ENCODE measurements at places on chromosomes 12 and 14.

DNA sequence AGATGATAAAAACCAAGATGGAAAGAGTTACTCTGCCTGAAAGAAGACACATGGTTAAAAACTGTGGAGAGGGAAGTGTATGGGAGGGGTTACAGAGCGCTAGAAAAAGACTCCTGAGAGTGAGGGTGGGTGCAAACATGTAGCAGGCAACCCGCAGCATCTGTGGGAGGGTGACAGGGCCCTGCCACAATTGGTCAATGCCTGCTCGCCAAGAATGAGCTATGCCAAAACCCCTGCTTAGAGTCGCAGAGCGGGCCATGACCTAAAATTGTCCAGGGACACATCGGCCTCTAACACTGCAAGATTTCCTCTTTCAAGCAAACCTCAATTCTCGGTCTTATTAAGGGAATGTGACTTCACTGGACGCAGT lies 700 bp downstream of the PRKAG1 start:
- DNase-seq: peak; percentile 67

DNA sequence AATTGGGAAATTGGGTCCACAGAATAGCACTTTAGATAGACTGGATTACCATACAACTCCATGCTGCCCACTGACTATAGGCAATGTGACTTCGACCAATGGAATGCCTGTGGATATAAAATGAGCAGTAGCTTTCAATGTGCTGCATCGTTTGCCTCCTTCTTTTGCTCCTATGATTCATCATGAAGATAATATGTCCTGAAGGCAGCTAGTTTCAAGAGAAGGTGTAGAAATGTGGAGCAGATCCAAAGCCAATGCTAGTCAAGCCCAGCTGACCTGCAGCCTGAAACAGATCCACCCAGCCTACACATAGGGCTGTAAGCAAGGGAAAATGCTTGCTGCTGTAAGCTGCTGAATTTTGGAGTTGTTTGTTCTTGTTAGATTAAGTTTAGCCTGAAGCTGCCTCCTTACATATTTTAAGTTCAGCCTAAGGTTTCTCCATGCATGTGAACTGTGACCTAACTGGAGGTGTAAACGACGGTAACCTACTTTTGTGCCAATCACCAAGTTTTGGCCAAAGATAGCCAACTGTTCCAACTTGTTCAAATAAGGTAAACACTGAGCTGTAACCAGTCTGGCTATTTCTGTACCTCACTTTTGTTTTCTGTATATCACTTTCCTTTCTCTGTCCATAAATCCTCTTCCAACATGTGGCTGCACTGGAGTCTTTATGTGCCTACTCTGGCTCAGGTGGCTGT lies 169.1 kb upstream of the AVPR1A start:
- DNase-seq: no peak

DNA sequence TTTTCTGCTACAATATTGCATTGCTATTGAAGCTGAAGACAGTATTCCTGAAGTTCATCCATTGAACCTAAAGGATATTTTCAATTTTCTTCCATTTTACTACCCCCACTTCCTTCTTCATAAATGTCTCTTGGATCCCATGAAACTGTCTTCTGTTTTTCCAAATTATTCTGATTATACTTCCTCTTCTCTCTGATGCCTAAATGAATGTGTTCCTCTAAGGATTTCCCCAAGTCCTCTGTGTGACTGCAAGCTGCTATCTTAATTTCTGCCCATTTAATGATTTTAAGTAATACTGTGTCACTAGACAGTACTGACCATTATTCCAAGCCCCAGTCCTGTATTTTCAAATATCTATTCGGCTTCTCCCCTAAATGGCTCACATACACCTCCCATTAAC lies 102.9 kb downstream of the TAOK3 start:
- no peak for DNase-seq

GRCh38 chr14:20522332-20522731 lies 17.0 kb downstream of the RNASE10 start:
- DNase-seq: no peak

- DNase-seq: no peak
These were observed 10.5 kb upstream of the SMCO2 start for GRCh38 chr12:27436029-27436428.

DNA sequence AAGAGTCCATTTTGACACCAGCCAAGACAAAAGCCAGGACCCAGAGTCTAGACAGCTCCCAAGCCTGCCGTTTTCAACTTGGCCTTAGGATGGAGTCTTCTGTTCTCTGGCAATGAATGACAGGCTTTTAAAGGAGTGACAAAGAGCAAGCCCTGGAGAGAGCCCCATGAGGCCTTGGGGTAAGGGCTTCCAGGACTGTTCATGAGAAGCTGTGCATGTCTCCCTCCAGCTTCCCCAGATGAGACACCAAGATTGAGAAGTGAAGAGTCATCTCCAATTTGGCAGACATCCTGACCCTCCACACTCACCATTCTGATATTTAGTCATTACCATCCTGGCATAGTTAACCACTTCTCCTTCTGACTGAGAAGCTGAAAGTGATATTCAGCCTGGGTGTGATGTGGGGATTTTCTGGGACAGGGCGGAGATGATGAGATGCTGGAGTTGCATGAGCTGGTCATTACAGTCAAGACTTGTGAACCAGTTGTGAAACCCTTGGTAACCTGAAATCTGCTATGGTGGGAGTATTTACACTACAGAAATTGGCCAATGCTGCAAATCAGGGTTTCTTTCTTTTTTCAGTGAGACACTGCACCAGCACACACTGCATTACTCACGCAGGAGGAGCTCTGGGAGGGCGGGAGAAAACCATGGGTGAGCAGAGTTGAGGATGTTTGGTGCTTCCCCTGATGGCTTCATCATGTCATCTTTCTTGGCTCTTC lies 77.8 kb downstream of the VCPKMT start:
- peak; percentile 64 for DNase-seq

GRCh38 chr12:31321897-31322228 lies 4.1 kb downstream of the SINHCAF start:
- no peak for DNase-seq

GRCh38 chr12:47378907-47379306 lies 299.1 kb upstream of the AMIGO2 start:
- DNase-seq: no peak

DNA sequence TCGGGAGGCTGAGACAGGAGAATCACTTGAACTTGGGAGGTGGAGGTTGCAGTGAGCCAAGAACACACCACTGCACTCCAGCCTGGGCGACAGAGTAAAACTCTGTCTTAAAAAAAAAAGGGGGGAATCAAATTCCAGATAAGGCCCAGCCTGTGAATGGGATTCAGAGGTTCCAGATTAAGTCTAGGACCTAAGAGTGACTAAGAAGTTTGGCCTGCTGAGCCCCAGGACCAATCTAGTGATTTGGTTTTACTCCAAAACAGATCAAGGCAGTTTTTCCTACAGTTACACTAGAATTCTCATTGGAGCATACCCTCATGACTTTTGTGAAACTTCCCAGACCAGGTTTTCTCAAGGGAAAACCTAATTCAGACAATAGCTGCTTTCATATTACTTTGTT lies 22.8 kb downstream of the EXOC5 start:
- no peak for DNase-seq

DNA sequence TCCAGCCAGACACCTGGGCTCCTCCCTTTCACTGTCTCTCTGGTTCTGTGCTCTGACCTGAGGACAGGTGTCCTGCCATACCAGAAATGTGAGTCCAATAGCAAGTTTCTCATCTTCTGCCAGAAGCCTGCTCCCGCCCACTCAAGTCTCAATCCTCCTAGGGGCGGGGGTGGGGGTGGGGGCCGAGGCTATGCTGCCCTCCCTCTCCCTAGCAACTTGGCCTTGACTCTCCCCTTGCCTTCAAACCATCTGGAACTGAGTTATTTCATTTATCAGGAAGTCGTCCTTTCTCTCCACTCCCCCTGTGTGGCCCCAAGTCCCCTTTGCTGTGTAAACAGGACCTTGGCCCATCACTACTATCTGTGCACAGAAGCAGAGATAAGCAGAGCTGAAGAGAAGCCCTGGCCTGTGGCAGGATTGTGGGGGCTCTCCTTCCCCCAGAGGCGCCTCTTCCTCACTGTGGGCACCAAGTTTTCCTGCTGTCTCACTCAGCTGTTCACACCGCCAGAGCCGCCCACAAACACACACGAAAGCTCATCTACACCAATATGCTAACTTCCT lies 117.1 kb downstream of the DPF3 start:
- DNase-seq: no peak

DNA sequence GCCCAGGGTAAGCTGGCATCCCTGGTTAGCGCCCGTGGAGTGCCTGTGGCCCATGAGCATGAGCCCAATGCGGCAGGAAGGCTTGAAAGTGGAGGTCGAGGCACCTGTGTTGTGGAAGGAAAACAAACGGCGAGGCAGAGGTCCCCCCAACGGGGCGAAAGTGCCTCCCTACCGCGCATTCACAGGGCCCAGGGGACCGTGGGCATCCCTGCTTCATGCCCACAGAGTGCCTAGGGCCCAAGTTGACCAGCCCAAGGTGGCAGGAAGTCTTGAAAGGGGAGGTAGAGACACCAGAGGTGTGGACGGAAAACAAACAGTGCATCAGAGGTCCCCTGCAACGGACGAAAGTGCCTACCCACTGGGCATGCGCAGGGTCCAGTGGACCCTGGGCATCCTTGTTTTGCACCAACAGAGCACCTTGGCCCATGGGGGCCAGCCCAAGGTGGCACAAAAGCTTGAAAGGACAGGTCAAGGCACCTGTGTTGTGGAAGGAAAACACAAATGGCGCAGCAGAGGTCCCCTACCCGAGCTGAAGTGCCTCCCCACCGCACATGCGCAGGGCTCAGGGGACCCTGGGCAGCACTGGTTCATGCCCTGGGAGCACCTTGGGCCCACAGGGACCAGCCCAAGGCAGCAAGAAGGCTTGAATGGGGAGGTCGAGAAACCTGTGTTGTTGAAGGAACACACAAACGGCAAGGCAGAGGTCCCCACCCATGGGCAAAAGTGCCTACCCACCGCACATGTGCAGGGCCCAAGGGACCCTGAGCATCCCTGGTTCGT lies 377.5 kb downstream of the ALG10 start:
- no peak for DNase-seq

DNA sequence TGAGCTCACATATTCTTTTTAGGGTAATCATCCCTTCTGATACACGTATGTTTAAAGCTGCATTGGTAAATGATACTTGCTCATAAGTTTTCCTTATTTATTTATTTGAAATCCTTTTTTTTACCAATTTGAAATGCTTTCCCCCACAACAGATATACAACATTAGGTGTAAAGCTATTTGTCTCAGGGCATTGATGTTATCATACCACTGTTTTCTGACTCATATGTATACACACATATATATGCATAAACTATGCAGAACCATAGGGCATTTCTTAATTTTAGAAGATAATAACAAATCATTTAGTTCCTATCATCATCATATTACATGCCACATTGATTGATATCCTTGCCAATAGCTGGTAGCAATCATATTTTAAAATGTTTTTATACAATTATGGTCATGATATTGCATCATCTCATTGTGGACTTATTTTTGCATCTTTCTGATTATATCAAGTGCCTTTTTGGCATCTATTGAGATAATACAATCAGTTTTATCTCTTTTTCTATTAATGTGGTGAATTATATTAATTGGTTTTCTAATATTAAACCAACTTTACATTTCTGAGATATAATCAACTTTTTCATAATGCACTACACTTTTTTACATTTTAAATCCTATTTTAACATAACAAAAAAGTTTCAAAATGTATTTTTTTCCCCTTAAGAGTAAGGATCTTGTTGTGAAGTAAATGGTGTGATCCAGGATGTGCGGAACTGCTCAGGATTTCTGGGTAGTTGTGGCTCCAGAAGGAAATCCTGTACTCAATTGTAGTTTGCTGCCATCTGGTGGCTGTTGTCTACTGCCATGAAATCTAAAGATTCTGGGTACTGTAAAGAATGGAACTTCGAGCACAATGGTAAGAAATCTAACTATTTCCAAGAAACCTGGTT lies 16.7 kb downstream of the OR9K2 start:
- peak; percentile 33 for DNase-seq

Measured in adrenal gland (tissue), 19 donors.